GM19239 (cell line): ENCODE measurements at places on chromosomes 3 and 15.

DNA sequence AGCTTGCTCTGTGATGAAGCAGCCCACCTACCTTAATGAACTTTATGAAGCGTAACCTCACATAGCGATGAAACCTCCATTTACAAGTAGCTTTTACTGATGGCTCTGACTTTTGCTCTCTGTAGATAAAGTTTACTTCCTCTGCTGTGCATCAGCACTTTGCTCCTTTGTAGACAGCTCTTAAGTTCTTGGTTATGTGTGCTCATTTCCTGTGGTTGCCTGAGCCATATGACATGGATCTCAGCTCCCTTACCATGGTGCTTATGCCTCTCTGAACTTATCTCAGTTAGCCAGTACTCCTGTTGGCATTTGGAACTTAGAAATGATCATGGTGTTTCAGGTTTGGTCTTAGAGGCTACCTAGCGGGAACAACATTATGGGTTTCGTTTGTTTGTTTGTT, 7.8 kb downstream of the MFSD1 start:
- DNase-seq = no peak

- DNase-seq = no peak
Measured at GRCh38 chr15:43253431-43254403, 13.0 kb downstream of the TGM5 start.

- no peak for DNase-seq
Measured at GRCh38 chr3:15923640-15924405, 126.0 kb upstream of the ANKRD28 start.

DNA sequence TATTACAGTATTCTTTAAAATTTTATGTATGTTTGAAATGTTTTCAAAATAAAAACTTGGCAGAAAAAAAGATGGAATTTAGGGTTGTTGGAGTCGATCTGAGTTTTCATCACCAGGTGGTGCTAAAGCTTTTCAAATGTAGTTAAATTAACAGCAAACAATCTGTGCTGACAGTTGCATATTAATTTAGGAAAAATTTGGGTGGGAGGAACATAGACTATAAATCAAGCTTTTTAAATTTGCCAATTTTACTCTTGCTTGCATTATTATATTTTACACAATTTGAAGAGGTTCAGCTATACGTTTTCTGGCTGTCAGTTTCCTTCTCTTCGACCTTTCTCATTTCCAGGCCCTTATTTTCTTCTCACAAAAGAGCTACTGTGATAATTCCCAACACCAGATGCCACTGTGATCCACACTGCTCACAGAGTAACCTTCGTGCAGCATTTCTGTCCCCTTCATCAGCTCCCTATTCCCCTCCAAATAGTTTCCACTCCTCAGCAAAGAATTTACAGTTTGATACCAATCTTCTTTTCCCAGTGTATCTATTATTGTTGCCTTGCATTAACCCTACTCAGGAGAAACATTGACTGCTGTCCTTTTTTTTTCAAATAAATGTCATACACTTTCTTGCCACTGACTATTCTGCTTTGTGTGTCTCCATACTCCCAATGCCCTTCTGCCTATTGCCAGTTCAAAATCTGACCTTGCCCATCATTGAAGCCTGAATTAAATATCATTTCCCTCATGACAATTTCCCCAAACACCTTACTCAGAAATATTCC, 53.4 kb upstream of the EIF5A2 start:
- no peak for DNase-seq

- DNase-seq = no peak
Measured at GRCh38 chr15:70636540-70637165, 126.7 kb downstream of the UACA start.

GRCh38 chr3:186931532-186932280, 1.4 kb downstream of the ST6GAL1 start:
- no peak for DNase-seq

GRCh38 chr3:73499787-73500186, 125.0 kb downstream of the PDZRN3 start:
- DNase-seq = no peak

GRCh38 chr3:164332831-164333802, 745.2 kb downstream of the SI start:
- no peak for DNase-seq

DNA sequence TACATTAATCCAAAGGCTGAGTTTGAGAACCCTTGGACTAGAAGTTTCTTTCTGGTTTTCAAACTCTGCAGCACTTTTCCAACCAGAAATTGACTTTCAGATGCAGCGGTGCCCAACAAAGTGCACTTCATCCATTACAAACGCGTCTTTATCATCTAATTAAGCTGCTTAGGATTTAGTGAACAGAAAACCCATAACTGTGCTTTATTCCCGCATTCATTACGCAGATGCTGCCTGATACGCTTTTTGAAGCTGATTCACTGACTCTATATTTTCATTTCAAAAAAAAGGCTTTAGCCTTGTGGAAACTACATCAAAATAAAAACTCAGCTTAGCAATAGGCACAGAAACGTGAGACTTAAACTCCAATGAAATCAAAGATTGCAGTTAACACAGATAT, 69.8 kb upstream of the CTXND1 start:
- no peak for DNase-seq

- no peak for DNase-seq
Measured at GRCh38 chr15:65740148-65740547, 51.9 kb downstream of the DENND4A start.

DNA sequence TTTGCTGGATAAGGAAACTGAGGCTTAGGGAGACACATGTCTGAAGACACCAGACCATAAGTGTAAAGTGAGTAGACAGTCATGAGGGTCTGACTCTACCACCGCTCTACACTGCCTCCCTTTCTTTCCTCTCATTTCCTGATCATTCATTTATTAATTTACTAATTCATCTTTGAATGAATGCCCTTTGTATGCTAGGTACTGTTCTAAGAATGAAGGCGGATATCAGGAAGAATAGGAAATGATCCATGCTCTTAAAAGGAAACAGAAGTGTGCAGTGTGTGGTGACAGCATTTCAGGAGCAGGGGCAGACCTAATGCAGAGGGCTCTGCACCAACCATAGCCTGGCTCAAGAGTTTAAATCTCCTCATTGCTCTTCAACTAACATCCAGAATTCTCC, 31.8 kb upstream of the PSMD6 start:
- DNase-seq = no peak

DNA sequence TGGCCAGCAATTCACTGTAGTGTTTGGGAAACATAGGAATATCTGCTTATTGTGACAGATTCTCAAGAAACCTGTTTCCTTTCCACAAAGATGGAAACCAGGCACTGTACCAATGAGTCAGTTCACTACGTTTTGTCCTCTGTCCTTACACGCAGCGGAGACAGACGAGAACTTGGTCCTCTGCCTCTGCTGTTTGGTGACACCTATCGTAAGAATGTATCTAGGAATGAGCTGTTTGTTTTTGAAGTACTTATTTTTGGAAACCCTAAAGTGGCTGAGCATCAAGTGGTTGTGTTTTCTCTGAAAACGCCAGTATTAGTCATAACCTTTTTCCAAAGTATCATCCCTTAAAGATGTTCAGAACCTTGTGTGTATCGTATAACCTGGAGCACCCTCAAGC, 93.0 kb downstream of the PGPEP1L start:
- DNase-seq = no peak

- DNase-seq = no peak
Measured at GRCh38 chr3:112640930-112641801, at the start of gene CCDC80. CCDC80 (minus strand) TSS chr3:112641143; CDS start chr3:112639905, 1,238 bp downstream.

DNA sequence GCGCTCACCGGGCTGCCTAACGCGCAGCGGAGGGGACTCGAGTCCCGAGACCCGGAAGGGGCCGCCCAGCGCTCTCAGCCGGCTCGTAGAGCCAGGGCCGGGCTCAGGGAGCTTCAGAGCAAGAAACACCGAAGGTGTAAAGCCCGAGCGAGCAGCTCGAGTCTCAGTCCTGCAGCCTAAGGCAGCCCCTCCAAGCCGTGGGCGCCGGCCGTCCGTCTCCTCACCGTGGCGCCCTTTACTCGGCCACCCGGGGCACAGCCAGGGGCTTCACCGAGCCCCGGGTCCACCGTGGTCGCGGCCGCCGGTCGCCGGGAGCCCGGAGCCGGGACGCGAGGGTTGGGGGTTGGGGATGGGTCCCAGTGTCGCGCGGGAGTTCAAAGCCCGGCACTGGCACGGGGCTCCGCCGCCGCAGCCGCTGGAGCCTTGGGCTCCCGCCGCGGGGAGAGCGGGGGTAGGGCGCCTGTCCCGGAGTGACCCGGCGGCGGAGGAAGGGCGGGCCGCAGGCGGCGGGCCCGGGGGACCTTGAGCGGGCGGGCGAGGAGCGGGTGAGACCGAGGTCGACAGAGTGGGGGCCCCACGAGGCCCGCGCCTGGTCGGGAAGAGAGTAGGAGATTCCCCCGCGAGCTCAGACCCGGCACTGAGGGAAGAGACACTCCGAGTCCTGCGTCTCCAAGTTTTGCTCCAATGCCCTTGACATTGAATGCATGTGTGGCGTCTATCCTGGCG, 26.9 kb upstream of the THRB start:
- no peak for DNase-seq

GRCh38 chr15:48546296-48546695, 99.2 kb downstream of the FBN1 start:
- no peak for DNase-seq

DNA sequence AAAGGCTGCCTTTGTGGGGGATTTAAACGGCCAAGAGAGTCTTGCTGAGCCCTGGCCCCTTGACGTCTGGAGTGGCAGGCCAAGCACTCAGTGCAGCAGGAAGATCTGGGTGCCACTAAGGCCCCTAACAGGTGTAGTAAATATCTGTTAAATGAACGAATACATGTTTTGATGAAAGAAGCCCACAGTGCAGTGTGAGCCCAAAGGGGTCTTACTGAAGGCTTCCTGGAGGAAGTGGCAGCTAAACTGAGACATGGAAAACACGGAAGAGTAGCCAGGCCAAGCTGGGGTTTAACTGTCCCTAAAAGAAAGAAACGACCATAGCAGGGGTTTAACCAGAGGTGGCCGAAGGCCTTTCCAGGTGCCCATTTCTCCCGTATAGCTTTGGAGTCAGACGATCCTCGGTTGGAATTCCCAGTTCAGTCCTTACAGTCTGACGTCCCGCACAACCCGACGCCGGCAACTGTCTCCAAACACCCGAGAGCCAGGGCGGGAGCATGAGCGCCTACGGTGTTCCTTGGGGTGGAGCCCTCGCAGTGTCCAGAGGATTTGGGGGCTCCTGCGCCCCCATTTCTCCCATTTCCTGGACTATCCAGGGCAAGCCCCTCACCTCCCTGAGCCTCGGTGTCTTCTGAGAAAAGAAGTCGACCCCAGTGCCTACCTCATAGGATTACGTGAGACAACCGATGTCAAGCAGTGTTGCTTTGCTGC, 910 bp upstream of the ABHD6 start:
- no peak for DNase-seq

DNA sequence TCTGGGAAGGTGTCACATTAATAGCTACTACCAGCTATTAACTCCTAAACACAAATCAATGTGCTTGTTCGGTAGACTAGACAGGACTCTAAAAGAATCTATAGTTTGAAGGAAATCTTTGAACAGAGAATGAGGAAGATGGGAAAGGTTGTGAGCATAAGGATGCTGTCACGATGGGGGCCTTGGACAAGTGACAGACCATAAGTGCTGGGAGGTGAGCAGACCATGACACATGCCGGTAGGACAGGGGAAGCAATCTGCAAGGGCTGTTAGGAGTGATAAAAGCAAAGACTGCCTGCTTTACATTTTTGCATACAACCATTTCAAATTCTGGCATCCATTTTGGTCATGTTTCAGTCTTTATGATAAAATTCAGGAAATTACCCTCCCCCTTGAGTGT, 645.8 kb downstream of the ROBO2 start:
- no peak for DNase-seq

GRCh38 chr3:41684797-41685735, 276.8 kb downstream of the ULK4 start:
- no peak for DNase-seq

DNA sequence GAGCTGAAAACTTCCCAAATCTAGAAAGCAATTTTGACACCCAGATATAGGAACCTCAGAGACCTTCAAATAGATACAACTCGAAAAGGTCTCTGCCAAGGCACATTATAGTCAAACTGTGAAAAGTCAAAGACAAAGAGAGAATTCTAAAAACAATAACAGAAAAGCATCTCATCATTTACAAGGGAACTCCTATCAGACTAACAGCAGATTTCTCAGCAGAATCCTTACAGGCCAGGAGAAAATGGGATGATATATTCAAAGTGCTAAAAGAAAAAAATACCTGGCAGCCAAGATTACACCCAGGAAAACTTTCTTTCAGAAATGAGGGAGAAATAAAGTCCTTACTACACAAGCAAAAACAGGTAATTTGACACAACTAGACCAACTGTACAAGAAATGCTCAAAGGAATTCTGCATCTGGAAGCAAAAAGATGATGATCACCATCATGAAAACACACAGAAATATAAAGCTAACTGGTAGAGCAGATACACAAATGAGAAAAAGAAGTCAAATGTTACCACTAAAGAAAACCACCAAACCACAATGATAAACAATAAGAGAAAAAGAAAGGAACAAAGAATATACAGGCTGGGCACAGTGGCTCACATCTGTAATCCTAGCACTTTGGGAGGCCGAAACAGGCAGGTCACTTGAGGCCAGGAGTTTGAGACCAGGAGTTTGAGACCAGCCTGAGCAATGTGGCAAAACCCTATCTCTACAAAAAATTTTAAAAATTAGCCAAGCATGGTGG, 50.4 kb downstream of the ADAM10 start:
- DNase-seq = no peak

GRCh38 chr15:41323611-41324010, 8.8 kb downstream of the OIP5 start:
- peak; percentile 32 for DNase-seq

GRCh38 chr3:40120806-40121205, 188.7 kb upstream of the EIF1B start:
- DNase-seq = no peak

DNA sequence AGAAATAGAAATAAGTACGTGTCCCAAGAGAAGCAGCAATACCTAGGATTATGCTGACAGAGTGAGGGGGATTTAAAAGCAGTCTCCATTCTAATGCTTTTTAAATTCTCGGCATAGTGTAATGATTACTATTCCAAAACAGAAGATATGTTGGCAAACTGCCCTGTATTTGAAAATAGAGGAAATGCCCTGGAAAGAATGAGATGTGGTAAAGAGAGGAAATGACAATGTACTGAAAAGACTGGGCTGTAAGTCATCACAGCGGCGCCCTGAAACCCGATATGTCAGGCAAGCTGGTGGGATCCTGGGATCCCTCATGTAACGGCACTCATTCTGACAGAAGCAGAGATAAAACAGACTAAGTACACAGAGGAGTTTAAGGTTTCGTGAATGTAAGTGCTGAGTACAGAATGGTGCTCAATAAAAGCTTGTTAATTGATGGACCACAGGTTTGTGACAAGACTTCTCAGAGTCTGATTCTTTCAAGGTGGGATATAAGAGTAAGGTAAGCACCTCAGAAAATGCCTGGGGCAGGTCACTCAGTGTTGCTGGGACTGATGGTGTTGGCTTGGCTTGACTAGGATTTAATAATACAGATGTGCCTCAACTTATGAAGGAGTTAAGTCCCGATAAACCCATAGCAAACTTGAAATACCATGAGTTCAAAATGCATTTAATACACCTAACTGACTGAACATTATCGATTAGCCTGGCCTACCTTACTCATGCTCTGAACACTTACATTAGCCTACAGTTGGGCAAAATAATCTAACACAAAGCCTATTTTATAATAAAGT, 91.4 kb downstream of the NFKBIZ start:
- DNase-seq = no peak

- DNase-seq = no peak
Measured at GRCh38 chr3:188296761-188297612, 143.0 kb downstream of the LPP start.
